Sigmoid colon (tissue), 7 donors: ENCODE measurements at places on chromosomes 5 and 9. TPM values are rescaled to one million over a fixed set of nuclear protein-coding genes. Genes with fewer than 3 reads are reported as not detected.

The PCDHA1 gene
- 0.10 TPM for polyA plus RNA-seq

The PCDHGA7 gene
- polyA plus RNA-seq, result 0.42 TPM

The SCGB3A2 gene
- not detected for polyA plus RNA-seq

The TRIM7 gene
- polyA plus RNA-seq, result 0.60 TPM

The STKLD1 gene
- polyA plus RNA-seq, result 1.2 TPM

The EPB41L4A gene
- polyA plus RNA-seq, result 4.6 TPM

The MLANA gene
- not detected for polyA plus RNA-seq

The ARHGEF28 gene
- polyA plus RNA-seq, result 3.0 TPM

The SLC4A9 gene
- polyA plus RNA-seq, result 0.25 TPM

DNA sequence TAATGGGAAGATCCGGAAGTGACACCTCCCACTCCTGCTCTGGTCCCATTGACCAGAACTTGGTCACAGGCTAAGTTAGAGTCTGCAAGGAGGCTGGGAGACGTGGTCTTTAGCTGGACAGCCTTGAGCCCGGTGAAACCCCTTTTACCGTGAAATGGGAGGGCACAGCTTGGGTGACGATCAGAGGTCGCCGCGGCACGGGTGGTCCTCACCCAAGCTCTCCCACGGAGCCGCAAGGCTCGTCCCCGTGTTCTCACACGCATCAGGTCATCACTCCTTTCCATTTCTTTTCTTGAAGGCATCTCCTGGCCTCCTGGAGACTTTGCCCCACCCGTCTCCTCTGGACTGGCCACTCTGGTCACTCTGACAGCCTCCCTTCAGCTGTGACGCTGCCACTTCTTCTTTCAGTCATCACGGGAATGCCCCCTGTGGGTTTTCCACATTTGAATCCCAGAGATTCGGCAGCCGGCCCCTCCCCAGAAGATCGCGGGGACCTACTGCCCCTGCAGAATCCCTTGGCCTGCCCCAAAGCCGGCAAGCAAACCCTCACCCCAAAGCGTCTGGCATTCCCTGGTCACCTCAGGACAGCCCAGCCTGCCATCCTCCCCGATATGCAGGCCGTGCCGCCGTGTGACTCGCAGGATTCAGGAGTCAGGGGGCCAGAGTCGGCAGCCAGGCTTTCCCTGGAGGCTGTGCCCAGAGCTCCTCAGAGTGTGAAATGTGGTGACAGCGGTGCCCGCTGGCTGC lies 18.9 kb upstream of the EGFL7 start:
- peaks cover 71% of the 10 kb centered on the region for H3K27me3 ChIP-seq
- DNase-seq, result no peak
- H3K27ac ChIP-seq, result peak overlapping the region; percentile 48
- H3K4me3 ChIP-seq, result no peak overlapping the region
- no peaks in the 10 kb centered on the region for H3K36me3 ChIP-seq

GRCh38 chr9:99515093-99515492 lies 293.0 kb downstream of the SEC61B start:
- H3K4me3 ChIP-seq, result no peak overlapping the region
- DNase-seq, result no peak
- H3K27ac ChIP-seq, result no peak overlapping the region
- peaks cover 3% of the 10 kb centered on the region for H3K4me1 ChIP-seq
- no peaks in the 10 kb centered on the region for H3K36me3 ChIP-seq

DNA sequence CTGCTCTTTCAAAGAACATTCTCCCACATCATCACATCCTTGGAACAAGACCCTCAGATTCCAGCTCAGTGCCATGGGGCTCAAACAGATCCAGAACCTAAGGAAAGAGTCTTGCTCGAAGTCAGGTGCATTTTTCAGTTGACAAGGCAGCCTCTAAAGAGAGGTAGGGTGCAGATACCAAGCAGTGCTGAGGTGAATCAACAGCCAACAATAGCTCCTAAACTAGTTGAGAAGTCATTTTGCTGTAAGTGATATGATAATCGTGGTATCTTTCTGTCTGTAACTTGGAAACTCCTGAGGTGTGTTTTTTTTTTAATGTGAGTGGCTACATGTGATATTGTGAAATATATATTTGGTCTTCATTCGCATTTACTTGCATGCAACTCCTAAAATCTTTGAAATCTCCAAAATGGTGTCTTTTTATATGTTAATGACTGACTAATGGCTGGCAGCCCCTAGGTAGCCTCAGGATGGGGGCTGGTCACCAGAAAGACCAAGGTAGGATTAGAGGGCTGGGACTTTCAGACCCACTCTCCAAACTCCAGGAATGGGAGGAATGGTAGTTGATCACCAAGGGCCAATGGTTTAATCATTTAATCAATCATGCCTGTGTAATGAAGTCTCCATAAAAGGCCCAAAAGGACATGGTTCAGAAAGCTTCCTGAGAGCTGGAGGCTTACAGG lies 96.6 kb downstream of the SERINC5 start:
- no peak overlapping the region for H3K27ac ChIP-seq
- DNase-seq, result no peak
- H3K4me1 ChIP-seq, result peaks cover 4% of the 10 kb centered on the region
- peaks cover 11% of the 10 kb centered on the region for H3K36me3 ChIP-seq

GRCh38 chr5:149239917-149240316 lies 31.7 kb upstream of the AFAP1L1 start:
- H3K27me3 ChIP-seq, result no peaks in the 10 kb centered on the region
- no peak for DNase-seq
- H3K4me1 ChIP-seq, result no peaks in the 10 kb centered on the region
- no peaks in the 10 kb centered on the region for H3K36me3 ChIP-seq
- no peak overlapping the region for H3K27ac ChIP-seq
- no peak overlapping the region for H3K4me3 ChIP-seq

DNA sequence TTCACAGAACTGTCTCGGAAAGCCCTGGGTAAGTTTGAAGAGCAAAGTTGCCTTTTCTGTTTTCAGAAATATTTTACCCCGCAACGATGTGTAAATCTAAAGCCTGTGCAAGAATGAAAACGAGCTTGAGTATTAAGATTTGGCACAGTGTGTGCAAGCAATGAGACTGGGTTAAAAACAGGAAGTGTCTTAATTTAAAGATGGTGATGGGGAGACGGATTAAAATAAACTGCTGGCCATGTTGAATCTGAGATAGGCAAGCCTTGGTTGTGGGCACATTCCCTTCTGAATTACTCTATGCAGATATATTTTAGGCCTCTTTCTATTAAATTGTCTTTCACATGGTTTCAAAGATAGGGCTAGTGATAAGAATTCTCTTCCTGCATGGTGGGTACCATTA lies 294.2 kb upstream of the DMRT1 start:
- H3K4me1 ChIP-seq, result peaks cover 16% of the 10 kb centered on the region
- no peak for DNase-seq
- H3K4me3 ChIP-seq, result no peak overlapping the region
- H3K36me3 ChIP-seq, result no peaks in the 10 kb centered on the region
- H3K27me3 ChIP-seq, result no peaks in the 10 kb centered on the region
- peak overlapping the region; percentile 39 for H3K27ac ChIP-seq

DNA sequence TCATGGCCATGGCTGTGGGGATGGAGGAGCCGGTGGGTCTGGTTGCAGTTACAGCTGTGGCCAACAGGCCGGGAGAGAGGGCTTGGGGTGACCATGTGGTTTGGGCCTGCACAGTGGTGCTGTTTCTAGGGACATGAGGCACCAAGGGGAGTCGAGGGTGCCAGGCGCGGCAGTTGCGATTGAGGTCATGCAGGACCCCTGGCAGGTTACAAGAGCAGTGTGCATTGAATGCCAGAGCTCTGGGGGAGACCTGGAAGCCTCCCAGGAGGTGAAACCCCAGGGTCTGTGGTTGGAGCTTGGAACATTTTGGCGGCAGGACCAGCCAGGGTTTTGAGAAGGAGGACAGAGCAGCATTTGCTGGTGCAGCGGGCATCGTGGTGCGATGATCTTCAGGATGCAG lies 21.7 kb downstream of the RXRA start:
- no peak for DNase-seq
- no peak overlapping the region for H3K27ac ChIP-seq
- H3K4me1 ChIP-seq, result peaks cover 97% of the 10 kb centered on the region
- no peaks in the 10 kb centered on the region for H3K36me3 ChIP-seq
- no peaks in the 10 kb centered on the region for H3K27me3 ChIP-seq

- H3K27me3 ChIP-seq, result no peaks in the 10 kb centered on the region
- peaks cover 29% of the 10 kb centered on the region for H3K4me1 ChIP-seq
Measured at GRCh38 chr9:38311382-38312270, 80.9 kb upstream of the ALDH1B1 start.

DNA sequence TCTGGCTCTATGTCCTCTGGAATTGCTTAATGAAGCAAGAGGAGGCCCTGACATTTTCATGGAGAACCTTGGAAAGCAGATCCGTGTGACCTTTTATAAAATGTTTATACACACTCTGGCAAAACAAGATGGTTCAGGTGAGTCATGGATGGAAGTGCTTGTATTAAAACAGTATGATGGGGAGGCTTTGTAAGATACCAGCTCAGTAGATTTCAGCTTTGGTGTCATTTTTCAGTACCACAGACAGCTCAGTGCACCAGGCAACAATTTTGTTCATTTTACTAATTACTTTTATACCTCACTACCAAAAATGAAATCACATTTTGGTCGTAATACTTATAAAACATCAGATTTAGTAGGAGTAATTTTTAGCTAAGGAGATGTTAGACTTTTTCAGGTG lies 5.2 kb downstream of the KCNN2 start:
- H3K36me3 ChIP-seq, result no peaks in the 10 kb centered on the region
- H3K4me3 ChIP-seq, result no peak overlapping the region
- H3K27me3 ChIP-seq, result peaks cover 21% of the 10 kb centered on the region
- H3K27ac ChIP-seq, result no peak overlapping the region

DNA sequence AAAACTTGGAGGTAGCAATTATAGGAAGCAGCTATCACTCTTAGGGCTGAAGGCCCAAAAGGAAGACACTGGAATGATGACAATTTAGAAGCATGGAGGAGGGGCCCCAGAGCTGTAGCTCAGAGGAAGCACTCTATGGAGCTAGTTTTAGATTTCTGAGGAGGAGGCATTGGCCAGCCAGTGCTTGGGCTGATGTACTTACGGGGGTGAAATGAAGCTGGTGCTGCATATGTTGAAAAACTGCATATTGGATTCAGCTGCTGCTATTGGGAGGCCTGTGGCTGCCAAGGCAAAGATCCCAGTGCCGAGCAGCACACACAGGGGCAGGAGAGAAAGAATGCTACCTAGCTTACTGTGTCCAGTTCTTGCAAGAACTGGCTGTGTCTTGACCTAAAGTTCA lies 53.9 kb upstream of the HMHB1 start:
- DNase-seq, result no peak
- no peaks in the 10 kb centered on the region for H3K36me3 ChIP-seq
- H3K4me3 ChIP-seq, result no peak overlapping the region
- no peaks in the 10 kb centered on the region for H3K27me3 ChIP-seq

- DNase-seq, result no peak
- no peak overlapping the region for H3K4me3 ChIP-seq
- H3K36me3 ChIP-seq, result no peaks in the 10 kb centered on the region
- no peaks in the 10 kb centered on the region for H3K4me1 ChIP-seq
- H3K27me3 ChIP-seq, result no peaks in the 10 kb centered on the region
Measured at GRCh38 chr5:134018154-134018985, 13.6 kb upstream of the VDAC1 start.

GRCh38 chr5:176559683-176560082 lies 10.5 kb downstream of the CDHR2 start:
- H3K27me3 ChIP-seq, result peaks cover 7% of the 10 kb centered on the region
- no peaks in the 10 kb centered on the region for H3K36me3 ChIP-seq
- H3K4me1 ChIP-seq, result no peaks in the 10 kb centered on the region
- no peak overlapping the region for H3K4me3 ChIP-seq
- no peak for DNase-seq

GRCh38 chr5:74631081-74631953 lies 9.2 kb downstream of the ENC1 start:
- H3K4me3 ChIP-seq, result no peak overlapping the region
- no peak overlapping the region for H3K27ac ChIP-seq
- H3K27me3 ChIP-seq, result no peaks in the 10 kb centered on the region
- no peaks in the 10 kb centered on the region for H3K36me3 ChIP-seq
- H3K4me1 ChIP-seq, result peaks cover 9% of the 10 kb centered on the region
- DNase-seq, result no peak

- peaks cover 14% of the 10 kb centered on the region for H3K36me3 ChIP-seq
- H3K27me3 ChIP-seq, result no peaks in the 10 kb centered on the region
- H3K27ac ChIP-seq, result no peak overlapping the region
Measured at GRCh38 chr9:99231711-99232110, 9.6 kb downstream of the SEC61B start.

DNA sequence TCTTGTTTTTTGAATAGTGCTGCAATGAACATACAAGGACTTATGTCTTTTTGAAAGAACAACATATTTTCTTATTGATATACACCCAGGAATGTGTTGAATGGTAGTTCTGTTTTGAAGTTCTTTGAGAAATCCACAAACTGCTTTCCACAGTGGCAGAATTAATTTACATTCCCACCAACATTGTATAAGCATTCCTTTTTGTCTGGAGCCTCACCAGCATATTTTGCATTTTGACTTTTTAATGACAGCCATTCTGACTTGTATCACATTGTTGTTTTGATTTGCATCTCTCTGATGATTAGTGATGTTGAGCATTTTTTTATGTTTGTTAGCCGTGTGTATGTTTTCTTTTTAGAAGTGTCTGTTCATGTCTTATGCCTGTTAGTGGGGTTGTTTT lies 524.9 kb downstream of the SEMA5A start:
- no peaks in the 10 kb centered on the region for H3K27me3 ChIP-seq
- no peak overlapping the region for H3K27ac ChIP-seq

DNA sequence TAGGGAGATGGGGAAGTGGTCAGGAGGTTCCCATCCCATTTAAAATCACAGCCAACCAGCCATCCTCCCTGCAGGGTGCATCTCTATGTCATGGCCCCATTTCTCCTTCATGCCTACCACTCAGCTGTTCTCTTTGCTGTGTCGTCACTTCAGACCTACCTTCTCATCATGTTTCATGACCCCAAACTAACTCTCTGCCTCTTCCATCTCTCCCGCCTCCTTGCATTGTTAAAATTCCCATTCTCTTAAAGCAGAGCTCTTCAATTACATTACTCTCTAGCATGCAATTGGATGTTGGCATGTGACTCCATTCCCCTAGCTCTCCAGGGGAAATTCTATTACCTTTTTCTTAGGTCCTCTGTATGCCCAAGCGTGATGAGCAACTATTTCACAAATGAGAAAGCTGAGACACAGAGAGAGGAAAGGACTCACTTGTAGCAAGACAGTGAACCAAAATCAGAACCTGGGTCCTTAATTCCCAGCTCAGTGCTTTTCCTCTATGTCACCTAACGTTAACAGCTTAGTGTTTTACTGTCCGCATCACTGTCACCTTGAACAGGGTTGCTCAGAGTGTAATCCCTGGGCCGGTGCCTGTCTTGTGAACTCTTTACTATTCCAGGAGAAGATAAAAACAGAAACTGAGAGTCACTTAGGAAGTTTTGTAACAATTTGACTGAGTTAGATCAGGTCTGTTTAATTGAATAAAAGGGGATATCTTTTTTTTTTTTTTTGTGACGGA lies 28.1 kb downstream of the PDE6A start:
- no peak for DNase-seq
- H3K27ac ChIP-seq, result no peak overlapping the region
- H3K27me3 ChIP-seq, result no peaks in the 10 kb centered on the region
- H3K4me1 ChIP-seq, result no peaks in the 10 kb centered on the region

- no peaks in the 10 kb centered on the region for H3K27me3 ChIP-seq
- H3K27ac ChIP-seq, result no peak overlapping the region
- no peaks in the 10 kb centered on the region for H3K36me3 ChIP-seq
- no peaks in the 10 kb centered on the region for H3K4me1 ChIP-seq
- no peak for DNase-seq
Measured at GRCh38 chr5:68795190-68795589, 298.6 kb upstream of the SLC30A5 start.

GRCh38 chr5:143078971-143079370 lies 308.8 kb downstream of the ARHGAP26 start:
- no peak overlapping the region for H3K27ac ChIP-seq
- no peaks in the 10 kb centered on the region for H3K36me3 ChIP-seq
- no peak overlapping the region for H3K4me3 ChIP-seq

- H3K4me1 ChIP-seq, result no peaks in the 10 kb centered on the region
- no peaks in the 10 kb centered on the region for H3K36me3 ChIP-seq
- no peak overlapping the region for H3K27ac ChIP-seq
- H3K27me3 ChIP-seq, result no peaks in the 10 kb centered on the region
- H3K4me3 ChIP-seq, result no peak overlapping the region
Measured at GRCh38 chr9:70998962-70999361, 122.5 kb downstream of the TRPM3 start.
